SJSA1 (cell line): ENCODE measurements at places on chromosomes 13 and 19. TPM values are rescaled to one million over a fixed set of nuclear protein-coding genes. Genes with fewer than 3 reads are reported as not detected.

NLRP11 gene
- total RNA-seq = not detected in 2 replicates

EBI3 gene
- total RNA-seq = not detected in 2 replicates

LGALS7 gene
- total RNA-seq = not detected in 2 replicates

LGALS7B gene
- total RNA-seq = not detected in 2 replicates

DNA sequence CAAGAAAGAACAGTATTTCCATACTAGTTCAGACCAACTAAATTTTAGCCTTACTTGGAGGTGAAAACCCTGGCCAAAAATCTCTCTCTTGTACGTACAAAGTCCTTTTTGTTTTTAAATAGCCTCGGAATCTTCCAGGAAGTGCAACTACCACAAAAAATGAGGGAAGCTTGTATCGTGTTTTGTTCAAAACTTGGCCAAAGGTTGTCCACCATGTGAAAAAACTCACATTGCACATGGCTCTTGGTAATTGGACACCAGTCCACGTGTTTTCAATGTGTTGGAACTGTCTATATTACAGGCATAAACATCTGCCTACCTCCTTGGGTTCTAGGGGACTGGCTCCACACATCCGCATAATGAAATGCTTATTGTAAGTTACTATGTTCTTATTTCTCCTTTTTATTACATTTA lies 15.2 kb upstream of the STRN4 start:
- no peak overlapping the region for H3K27ac ChIP-seq
- peaks cover 20% of the 10 kb centered on the region for H3K36me3 ChIP-seq
- H3K4me1 ChIP-seq = peaks cover 10% of the 10 kb centered on the region; the same call in 1 of the 2 replicates
- no peak for DNase-seq
